Smooth muscle cell of the pulmonary artery (primary cell): ENCODE measurements at places on chromosomes 12 and 14. TPM values are rescaled to one million over a fixed set of nuclear protein-coding genes. Genes with fewer than 3 reads are reported as not detected.

Gene GLI1
- total RNA-seq, result 0.26 and 0.76 TPM in 2 replicates

Gene LAG3
- not detected in 2 replicates for total RNA-seq

Gene LBHD2
- total RNA-seq, result not detected in 2 replicates

Gene TRIM9
- total RNA-seq, result 0.39 and 0.73 TPM in 2 replicates

Gene RASSF8
- 95.3 and 149 TPM in 2 replicates for total RNA-seq

Gene JAG2
- total RNA-seq, result 1.3 and 4.0 TPM in 2 replicates

Gene CD27
- not detected in 2 replicates for total RNA-seq

Gene ACSS3
- 3.2 and 18.0 TPM in 2 replicates for total RNA-seq

Gene FIGNL2
- total RNA-seq, result under 0.01 and 0.03 TPM in 2 replicates

Gene PLCZ1
- not detected in 2 replicates for total RNA-seq

Gene CABP1
- total RNA-seq, result 1.6 and 21.4 TPM in 2 replicates

Gene MUCL1
- total RNA-seq, result not detected in 2 replicates

Gene SLC6A13
- 0.30 TPM in 1 of 2 replicates, not detected in the other for total RNA-seq

Gene TMEM119
- total RNA-seq, result 3.9 and 69.5 TPM in 2 replicates

Gene RASAL1
- total RNA-seq, result not detected in 2 replicates

Gene P2RX2
- not detected in 2 replicates for total RNA-seq

Gene ACSM4
- total RNA-seq, result not detected in 2 replicates
